ENCODE measurements at places on chromosomes 6 and 20.

DNA sequence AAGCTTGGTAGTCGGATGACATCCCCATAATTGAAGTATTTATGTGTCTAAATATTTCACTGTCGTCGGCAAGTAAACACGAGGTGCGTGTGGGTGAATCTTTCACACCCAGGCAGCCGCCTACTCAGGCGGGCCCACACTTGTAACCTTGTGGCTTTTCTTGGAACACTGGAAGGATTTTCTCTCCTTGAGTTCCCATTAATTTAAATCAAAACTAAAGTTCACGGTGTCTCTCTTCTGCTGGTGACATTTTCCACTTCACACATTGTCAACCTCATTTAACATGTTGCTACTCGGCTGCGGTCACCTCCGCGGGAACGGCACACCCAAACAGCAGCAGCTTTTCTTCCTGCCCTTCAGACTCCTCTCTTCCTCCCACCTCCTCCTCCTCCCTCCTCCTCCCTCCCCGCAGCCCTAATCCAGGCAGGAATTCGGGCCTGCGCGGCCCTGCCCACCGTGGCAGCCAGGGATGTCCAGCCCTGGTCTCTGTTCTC is 336.6 kb downstream of the QKI start:
- DNase-seq, result no peak

DNA sequence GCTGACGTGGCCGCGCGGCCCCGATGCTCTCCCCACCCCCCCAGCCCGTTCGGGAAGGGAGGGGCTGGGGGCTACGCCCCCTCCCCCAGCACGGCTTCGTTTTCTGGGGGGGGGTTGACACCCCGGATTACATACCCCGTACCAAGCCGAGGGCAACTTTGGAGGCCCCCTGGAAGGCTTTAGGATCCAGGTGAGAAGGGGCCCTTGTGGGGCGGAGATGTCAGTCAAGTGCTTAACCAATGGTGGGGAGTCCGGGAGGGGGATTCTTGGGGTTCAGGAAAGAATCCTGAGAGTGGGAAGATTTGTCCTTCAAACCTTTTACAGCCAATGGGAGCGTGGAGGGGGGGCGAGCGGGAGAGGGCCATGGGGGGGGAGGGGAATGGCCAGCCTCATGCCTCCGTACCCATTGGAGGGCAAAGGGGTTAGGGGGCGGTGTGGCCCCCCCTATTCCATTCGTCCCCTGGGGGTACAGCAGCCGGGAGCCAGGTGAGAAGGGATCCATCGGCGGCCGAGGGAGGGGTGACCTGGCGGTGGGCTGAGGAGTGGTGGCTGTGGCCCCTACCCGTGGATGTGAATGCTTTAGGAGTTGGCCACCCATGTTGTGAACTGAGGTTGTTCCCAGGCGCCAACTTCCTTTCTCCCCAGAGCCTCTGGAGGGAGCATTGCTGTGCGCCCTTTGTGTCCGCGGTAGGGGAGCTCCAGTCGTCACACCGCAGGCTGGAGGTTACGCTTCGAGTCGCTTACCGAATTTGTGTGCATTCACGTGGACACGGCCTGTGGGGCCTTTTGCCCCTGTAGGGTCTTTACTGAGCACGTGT is 682 bp downstream of the BRD2 start:
- peak; percentile 95 for DNase-seq

DNA sequence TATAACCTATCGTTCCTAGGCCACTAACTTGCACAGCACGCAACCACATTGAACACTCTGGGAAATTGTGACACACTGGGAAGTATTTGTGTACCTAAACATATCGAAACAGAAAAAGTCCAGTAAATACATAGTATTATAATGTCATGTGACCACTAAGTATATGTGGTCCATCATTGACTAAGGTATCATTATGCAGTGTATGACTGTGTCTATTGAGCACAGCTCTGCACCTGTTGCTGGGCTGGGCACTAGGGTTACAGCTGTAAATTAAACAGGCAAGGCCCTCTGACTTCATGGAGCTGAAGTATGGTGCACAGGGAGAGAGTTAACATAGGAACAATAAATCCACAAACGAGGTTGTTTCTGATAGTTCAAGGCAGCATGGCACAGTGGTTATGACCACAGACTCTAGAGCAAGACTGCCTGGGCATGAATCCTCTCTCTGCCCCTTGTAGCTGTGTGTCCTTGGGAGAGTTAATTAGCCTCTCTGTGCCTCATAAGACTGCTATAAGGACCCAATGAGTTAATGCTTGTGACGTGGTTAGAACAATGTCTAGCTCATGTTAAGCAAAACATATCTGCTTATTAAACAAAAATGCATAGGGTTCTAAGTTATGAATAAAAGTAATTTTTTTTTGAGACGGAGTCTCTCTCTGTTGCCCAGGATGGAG is 10.6 kb downstream of the BCAS1 start:
- no peak for DNase-seq

GRCh38 chr6:73644030-73644429 is 9.8 kb downstream of the SLC17A5 start:
- DNase-seq, result no peak

All from ELR (cell line).